T-helper 17 cell (primary cell): ENCODE measurements at places on chromosomes 2 and 18. TPM values are rescaled to one million over a fixed set of nuclear protein-coding genes. Genes with fewer than 3 reads are reported as not detected.

GRCh38 chr2:69954084-69954483 lies 7.3 kb downstream of the ASPRV1 start:
- peaks cover 7% of the 10 kb centered on the region for H3K4me1 ChIP-seq
- H3K36me3 ChIP-seq: peaks cover 4% of the 10 kb centered on the region
- H3K27me3 ChIP-seq: peaks cover 35% of the 10 kb centered on the region
- peak overlapping the region; percentile 67 for H3K27ac ChIP-seq

DNA sequence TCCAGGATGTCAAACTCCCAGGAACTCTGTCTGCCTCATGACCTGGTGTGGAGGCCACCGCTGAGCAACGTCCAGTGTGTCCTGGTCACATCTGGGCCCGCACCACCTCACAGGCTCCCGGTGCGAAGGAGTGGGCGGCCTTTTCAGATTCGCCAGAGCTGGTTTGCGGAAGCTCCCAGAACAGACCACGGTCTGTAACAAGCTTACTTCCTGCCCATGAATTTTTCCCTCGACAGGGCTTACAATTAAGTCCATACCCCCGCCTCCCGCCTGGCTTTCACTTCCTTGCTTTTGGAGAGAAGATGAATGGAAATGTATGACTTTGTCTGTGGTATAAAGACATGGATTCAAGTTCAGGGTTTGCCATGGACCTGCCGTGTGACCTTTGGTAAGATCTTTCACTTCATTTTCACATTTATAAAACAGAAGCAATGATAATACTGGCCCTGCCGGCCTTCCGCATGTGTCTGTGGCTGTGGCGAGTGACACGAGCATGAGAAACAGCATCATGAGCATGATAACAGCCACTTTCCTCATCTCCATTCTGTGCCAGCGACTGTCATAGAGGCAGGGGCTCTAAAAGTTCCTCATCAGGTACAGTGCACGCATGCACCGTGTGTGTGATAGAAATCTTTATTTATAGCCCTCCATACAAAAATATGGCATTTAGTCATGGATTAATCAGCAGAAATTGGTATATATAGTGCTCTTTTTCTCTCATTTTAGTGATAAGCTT lies 31.0 kb upstream of the KCNF1 start:
- no peak overlapping the region for H3K4me3 ChIP-seq
- H3K36me3 ChIP-seq: no peaks in the 10 kb centered on the region
- no peak for DNase-seq
- H3K4me1 ChIP-seq: no peaks in the 10 kb centered on the region
- peaks cover 11% of the 10 kb centered on the region for H3K27me3 ChIP-seq

DNA sequence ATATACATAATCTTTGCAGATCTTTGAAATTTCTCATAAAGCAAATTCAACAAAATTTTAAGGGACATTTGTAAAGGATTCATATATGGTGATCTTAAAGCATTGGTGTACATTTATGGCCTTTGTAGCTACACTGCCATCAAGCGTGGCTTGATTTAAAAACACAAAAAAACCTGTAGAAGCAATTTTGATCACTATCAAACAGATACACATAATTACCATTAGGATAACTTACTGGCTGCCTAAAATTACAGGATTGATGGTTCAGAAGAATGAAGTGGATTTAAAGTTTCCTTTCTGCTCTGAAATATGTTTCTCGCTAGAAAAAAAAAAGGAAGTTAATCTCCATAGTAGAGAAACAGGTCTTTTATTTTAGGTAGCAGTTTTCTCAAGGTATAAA lies 31.4 kb downstream of the MAPRE2 start:
- H3K4me3 ChIP-seq: no peak overlapping the region
- H3K36me3 ChIP-seq: peaks cover 7% of the 10 kb centered on the region
- no peaks in the 10 kb centered on the region for H3K27me3 ChIP-seq
- no peak for DNase-seq

DNA sequence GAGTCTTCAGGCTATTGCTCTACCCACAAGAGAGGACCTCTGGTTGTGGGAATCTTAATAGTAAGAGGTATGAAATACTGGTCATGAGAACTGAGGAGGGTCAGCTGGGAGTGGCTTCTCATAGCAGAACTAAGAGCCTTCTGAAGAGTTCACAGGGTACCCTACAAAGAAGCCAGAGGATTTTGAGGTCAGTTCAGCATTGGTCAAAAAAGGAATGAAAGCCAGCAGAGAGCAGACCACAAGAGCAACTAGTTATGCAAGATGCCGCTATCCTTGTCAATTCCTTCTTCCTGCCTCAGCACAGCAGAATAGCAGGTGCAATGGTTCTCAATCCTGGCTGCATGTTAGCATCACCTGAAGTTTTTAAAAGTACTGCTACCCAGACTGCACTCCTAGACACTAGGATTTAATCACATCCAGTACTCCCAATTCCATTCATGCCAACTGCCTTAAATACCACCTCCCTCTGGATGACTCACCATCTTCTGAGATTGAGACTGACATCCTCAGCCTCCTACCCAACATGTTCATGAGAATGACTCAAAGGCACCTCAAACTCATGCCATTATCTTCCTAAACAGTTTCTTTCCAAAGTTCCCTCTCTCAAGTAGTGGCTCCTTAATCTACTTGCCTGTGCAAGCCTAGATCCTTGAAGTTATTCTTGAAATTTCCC lies 81.0 kb upstream of the RBMS1 start:
- no peaks in the 10 kb centered on the region for H3K4me1 ChIP-seq
- DNase-seq: no peak
- H3K36me3 ChIP-seq: no peaks in the 10 kb centered on the region
- no peak overlapping the region for H3K4me3 ChIP-seq
- H3K27me3 ChIP-seq: no peaks in the 10 kb centered on the region

DNA sequence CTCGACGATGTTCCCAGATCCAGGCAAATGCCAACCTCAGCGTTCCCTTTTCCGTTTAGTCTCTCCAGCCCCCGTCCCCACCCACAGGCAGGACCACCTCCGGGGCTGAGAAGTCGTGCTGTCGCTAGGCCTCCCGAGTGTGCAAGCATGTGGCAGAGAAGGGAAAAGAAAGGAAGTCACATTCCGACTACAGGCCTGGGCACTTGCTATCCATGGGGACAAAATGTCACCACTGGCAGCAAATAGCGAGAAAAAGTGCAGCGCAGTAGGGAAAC lies 420 bp downstream of the PIGN start:
- H3K4me1 ChIP-seq: peaks cover 43% of the 10 kb centered on the region
- no peaks in the 10 kb centered on the region for H3K27me3 ChIP-seq
- DNase-seq: no peak
- peak overlapping the region; percentile 98 for H3K27ac ChIP-seq

GRCh38 chr2:187403568-187404260 lies 44.3 kb downstream of the CALCRL start:
- H3K36me3 ChIP-seq: no peaks in the 10 kb centered on the region
- no peak overlapping the region for H3K27ac ChIP-seq
- DNase-seq: no peak
- H3K4me1 ChIP-seq: no peaks in the 10 kb centered on the region
- no peak overlapping the region for H3K4me3 ChIP-seq

GRCh38 chr2:8685697-8686358 lies 4.0 kb downstream of the ID2 start:
- H3K4me3 ChIP-seq: peak overlapping the region; percentile 50
- peak; percentile 90 for DNase-seq

DNA sequence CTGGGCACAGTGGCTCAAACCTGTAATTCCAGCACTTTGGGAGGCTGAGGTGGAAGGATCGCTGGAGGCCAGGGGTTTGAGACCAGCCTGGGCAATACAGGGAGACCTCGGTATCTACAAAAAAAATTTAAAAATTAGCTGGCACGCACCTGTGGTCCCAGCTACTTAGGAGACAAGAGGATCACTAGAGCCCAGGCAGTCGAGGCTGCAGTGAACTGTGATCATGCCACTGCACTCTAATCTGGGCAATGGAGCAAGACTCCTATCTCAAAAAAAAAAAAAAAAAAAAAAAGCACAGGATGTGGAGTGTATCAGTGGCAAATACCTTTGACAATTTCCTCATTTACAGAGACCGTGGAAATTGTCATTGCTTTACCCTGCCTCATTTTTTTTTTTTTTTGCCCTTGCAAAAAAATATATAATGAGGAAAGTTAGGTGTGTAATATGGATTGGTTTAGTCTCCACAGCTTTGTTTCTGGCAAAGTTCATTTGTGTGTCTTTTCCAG lies 20.9 kb upstream of the PPP1CB start:
- H3K4me1 ChIP-seq: peaks cover 4% of the 10 kb centered on the region
- H3K27me3 ChIP-seq: no peaks in the 10 kb centered on the region
- H3K36me3 ChIP-seq: no peaks in the 10 kb centered on the region
- no peak overlapping the region for H3K4me3 ChIP-seq
- H3K27ac ChIP-seq: no peak overlapping the region
- DNase-seq: no peak

DNA sequence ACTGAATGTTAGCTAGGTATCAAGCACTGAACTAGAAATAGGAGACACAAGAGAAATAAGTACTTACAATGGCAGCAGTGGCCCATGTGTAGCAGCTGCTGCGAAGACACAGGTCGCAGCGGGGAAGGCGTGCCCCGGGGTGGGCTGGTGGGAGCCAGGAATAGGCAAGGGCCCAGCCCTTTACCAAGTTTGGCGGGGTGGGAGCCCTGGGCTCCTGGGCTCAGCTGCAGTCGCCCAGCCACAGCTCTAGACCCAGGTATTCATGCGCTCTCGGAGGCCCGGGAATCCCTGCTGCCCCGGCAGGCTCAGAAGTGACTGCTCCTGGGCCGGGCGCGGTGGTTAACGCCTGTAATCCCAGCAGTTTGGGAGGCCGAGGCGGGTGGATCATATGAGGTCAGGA lies 1287.3 kb downstream of the CNTNAP5 start:
- H3K4me1 ChIP-seq: no peaks in the 10 kb centered on the region
- H3K27me3 ChIP-seq: no peaks in the 10 kb centered on the region
- H3K36me3 ChIP-seq: no peaks in the 10 kb centered on the region
- no peak overlapping the region for H3K4me3 ChIP-seq
- DNase-seq: no peak

DNA sequence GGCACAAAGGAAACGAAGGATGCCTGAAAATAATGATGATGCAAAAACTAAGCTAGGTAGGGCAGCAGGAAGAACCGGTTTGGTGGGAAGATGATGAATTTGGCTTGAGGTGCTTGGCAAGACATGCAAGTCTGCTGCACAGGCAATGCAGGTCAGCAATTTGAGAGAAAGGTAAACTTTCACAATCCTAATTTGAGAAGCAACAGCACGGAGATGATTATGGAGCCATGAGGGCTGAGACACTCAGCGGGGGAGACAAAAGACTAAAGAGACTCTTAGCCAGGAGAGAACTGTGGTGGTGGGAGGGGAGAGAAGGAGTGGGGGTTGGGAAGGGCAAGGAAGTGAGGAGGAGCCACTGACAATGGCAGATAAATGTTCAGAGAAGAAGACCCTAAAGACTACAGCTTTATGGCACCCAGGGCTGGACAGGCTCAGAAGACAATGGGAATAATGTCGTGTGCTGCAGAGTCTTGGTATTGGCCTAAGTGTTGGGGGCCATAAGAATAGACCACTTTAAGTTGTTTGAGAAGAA lies 19.4 kb upstream of the RNF149 start:
- H3K36me3 ChIP-seq: no peaks in the 10 kb centered on the region
- H3K27me3 ChIP-seq: no peaks in the 10 kb centered on the region
- no peak overlapping the region for H3K27ac ChIP-seq
- peaks cover 24% of the 10 kb centered on the region for H3K4me1 ChIP-seq

DNA sequence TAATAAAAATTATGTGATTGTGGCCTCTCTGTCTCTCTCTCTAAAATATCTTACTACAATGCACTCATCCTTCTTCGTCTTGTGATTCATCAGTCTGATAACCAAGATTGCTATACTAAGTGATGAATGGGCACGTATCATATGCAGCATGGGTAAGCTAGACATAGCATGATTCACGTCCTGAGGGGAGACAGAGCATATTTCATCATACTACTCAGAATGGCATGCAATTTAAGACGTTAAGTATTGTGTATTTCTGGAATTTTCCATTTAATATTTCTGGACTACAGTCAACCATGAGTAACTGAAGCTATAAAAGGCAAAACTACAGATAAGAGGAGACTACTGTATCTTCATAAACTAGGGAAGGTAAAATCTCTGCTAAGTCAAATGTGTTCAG lies 97.0 kb upstream of the CD226 start:
- peaks cover 2% of the 10 kb centered on the region for H3K36me3 ChIP-seq
- peaks cover 2% of the 10 kb centered on the region for H3K4me1 ChIP-seq
- no peak overlapping the region for H3K27ac ChIP-seq
- no peaks in the 10 kb centered on the region for H3K27me3 ChIP-seq
- H3K4me3 ChIP-seq: no peak overlapping the region
- no peak for DNase-seq

- H3K4me1 ChIP-seq: no peaks in the 10 kb centered on the region
- H3K27me3 ChIP-seq: no peaks in the 10 kb centered on the region
- H3K27ac ChIP-seq: no peak overlapping the region
- DNase-seq: no peak
Measured at GRCh38 chr2:133362061-133362476, 206.2 kb downstream of the NCKAP5 start.

GRCh38 chr2:145321344-145321743 lies 801.4 kb upstream of the ZEB2 start:
- no peaks in the 10 kb centered on the region for H3K27me3 ChIP-seq
- DNase-seq: no peak
- no peak overlapping the region for H3K27ac ChIP-seq
- H3K4me1 ChIP-seq: peaks cover 7% of the 10 kb centered on the region

DCAF17 gene
- total RNA-seq: 17.3 TPM

TMEM214 gene
- total RNA-seq: 47.3 TPM

ITPRIPL1 gene
- 6.6 TPM for total RNA-seq

TMEM182 gene
- total RNA-seq: 1.8 TPM

ABCB6 gene
- 6.6 TPM for total RNA-seq

ALPI gene
- total RNA-seq: not detected

POU3F3 gene
- not detected for total RNA-seq

PRPF40A gene
- 117 TPM for total RNA-seq

CGREF1 gene
- not detected for total RNA-seq

ERBB4 gene
- not detected for total RNA-seq
